ENCODE measurements at places on chromosomes 5 and 9.

DNA sequence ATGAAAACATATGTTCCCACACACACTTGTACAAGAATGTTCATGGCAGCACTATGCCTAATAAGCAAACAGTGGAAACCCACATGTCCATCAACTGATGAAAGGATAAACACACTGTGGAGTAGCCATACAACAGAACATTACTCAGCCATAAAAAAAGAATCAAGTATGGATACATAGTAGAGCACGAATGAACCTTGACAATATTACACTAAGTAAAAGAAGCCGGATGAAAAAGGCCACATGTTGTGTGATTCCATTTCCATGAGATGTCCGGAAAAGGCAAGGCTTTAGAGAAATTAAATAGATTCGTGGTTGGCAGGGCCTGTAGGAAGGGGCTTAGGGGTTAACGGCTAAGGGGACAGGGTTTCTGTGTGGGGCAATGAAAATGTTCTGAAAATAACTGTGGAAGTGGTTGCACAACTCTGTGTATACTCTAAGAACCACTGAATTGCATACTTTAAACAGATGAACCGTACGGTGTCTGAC, 51.4 kb downstream of the COL23A1 start:
- DNase-seq: no peak

DNA sequence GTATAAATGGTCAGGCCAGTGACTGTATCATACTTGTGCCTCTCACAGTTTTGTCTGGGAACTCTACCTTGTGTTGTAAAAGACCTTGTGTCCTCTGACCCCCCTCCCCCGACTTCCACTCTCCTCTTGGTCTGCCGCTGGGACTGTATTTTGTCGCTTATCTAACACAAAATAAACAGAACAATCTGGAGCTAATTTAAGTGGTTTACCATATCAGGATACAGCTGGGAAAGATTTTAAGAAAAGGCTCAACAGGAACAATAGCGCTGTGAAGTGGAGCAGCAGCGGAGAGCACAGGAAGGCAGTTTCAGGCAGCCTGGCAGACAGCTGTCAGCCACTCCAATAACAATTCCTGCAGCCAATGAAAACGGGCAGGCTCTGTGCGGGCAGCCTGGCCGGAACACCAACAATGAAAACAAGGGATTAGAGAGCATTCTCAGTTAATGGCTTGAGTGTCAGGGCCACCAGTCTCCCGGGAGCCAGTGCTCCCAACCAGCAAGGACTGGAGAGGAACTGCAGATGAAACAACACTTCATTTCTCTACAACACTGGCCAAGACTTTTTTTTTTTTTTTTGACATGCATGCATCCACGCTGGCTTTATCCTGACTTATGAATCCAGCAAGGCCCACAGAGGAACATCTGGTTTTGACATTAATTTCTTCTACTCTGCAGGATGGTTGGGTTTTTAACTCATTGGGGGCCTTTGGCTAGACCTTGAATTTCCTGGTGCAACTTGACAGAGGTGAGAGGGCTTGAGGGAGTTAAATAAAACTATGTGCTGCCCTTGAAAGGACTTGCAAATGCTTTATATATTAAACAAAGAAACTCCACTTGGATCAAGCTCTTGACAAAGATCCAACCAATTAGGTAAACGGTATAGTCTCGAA, 76.7 kb downstream of the ARSB start:
- DNase-seq: no peak

GRCh38 chr5:147339313-147339712, 104.5 kb downstream of the STK32A start:
- no peak for DNase-seq

DNA sequence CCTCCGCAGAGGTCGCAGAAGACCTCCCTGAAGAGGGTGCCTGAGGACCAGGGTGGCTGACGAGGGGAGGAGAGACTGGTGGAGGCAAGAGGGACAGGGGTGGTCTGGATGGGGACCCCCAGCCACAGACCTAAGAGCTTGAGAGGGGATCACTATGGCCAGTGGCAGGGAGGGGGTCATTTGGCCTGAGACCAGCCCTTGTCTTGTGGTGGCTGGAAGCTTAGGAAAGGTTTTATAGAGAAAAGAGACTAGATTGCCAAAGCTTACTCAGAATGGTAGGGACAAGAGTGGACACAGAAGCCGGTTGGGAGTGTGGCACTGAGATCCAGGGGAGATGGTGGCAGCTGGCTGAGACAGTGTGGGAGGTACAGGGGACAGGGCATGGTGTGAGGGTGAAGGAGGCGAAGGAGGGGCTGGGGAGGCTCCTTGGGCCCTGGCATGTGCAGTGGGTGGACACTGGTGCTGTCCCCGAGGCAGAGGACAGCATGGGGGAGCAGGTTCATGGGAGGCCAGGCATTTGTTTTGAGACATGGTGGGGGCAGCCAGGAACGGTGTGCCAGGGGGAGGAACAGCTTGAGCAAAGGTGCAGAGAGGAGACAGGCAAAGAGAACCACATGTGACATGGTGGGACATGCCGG, 123.0 kb downstream of the C9orf50 start:
- no peak for DNase-seq

DNA sequence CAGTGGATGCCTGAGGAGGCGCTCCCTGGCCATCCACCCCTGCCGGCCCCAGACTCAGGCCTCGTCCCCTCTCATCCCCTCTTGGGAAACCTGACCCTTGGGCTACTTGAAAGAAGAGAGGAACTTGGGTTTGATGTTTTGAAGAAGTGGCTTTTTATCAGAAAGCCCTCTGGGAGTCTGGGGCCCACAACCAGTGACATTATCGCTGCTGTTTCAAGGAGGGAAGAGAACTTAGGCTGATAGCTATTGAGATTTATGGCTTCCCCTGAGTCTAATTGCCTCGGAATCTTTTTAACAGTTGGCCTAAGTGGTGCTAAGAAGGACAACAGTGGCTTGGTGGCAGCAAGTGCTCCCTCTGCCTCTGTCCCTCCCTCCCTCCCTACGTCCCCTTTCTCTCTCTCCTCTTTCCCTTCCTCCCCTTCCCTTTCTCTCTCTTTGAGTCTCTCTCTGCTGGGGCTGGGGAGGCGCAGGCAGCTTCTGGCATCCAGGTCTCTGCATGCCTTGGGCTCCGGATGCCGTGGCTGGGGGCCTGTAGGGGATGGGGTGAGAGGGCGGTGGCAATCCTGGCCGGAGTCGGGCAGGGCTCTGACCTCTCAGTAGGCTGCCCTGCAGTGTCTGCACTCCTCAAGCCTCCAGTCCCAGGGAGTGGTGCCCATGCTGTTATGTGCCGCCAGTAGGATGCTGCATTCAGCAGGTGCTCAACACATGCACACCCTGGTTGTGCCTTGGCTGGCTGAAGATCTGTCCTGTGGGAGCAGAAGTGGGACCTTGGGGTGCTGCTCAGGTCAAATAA, 49.6 kb upstream of the RXRA start:
- DNase-seq: no peak

GRCh38 chr9:4691795-4692194, 12.4 kb downstream of the CDC37L1 start:
- no peak for DNase-seq

- no peak for DNase-seq
Observed at GRCh38 chr5:132484391-132484725, 6.2 kb downstream of the IRF1 start.

DNA sequence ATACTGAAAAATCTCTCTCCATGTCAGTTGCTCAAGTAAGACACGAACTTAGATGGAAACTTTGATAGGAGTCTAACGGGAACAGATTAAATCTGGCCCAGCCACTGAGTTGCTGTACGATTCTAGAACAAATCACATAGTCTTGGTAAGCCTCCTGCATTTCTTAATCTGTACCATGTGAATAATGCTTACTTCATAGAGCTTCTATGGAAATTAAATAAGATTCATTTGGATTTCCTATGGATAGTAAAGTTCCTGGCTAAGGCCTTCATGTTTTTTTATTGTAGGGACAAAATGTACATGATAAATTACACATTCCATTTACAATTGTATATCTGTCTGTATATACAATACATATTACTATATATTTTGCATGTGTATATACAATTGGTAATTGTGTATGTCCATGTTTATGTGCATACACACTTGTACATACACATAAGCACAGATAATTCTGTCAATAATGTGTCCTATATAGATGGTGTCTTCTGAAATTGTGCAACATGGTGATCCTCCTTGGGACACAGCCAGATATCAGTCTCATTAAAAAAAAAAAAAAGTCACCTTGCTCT, 330.4 kb downstream of the TRIM32 start:
- no peak for DNase-seq

GRCh38 chr5:111231119-111231518, 6.9 kb downstream of the CAMK4 start:
- no peak for DNase-seq
